ENCODE measurements at places on chromosomes 12 and 14.

GRCh38 chr12:109449845-109450532 is 27.1 kb downstream of the KCTD10 start:
- no peak for DNase-seq

- DNase-seq: peak; percentile 64
Observed at GRCh38 chr14:58238252-58239243, 6.1 kb upstream of the PSMA3 start.

DNA sequence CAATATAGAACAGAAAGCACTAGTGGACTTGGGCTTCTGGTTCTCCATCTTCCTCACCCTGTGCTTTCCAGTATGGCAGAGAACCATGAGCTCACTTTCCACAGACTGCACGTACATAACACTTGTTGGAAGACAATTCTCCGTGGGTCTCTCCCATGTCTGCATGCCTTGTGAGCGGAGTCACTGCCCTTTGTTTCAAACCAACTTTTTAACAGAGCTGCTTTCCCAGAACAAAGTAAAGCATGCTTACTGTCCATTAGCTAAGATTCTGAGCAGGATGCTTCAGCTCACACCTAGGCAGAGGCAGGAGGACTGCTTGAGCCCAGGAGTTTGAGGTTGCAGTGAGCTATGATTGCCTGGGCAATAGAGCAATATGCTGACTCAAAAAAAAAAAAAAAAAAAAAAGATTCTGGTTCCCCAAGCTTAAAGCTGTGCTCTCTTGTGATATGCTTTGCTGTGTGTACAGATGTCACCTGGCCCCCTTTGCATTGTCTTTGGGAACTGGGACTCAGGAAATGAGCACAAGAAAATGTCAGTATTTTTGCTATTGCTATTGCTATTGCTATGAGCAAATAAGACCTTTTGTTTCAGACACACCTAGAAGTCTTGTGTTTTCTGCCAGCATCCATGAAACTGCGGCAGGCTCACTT is 54.6 kb upstream of the PTGR2 start:
- no peak for DNase-seq

DNA sequence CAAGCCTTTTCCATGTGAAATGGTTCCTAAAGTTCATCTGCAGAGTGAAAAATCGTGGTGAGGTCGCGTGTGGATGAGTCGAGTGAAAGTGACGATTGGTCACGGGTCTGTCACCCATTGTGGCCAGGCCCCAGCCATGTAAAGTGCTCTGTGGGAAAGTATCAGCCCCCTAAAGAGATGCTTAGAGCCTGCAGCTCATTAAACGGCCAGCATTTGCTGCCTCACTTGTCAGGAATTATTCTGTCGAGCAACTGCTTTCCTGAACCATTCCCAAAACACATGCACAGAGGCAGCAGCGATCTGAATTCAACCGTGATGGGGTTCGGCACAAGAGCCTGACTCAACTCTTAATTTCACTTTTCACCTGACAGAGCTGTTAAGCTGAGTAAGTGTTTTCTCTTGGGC is 16.0 kb downstream of the DBX2 start:
- no peak for DNase-seq

DNA sequence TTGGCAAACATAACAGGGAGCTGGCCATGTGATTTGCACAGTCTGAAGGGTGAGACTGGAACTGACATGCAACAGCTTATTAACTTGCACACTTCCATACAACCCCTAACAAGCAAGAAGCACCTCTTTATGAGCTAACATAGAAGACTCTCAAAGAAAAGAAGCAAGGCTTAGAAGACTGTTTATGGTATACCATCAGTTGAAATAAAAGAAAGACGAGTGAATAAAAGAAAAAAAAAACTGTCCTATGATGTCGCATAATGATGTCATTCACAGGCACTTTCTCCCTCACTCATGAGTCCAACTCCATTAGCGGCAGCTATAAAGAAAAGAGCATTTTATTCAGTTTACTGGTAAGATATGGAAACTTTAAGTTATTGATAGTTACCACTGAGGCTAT is 3.3 kb upstream of the MDM1 start:
- DNase-seq: no peak

DNA sequence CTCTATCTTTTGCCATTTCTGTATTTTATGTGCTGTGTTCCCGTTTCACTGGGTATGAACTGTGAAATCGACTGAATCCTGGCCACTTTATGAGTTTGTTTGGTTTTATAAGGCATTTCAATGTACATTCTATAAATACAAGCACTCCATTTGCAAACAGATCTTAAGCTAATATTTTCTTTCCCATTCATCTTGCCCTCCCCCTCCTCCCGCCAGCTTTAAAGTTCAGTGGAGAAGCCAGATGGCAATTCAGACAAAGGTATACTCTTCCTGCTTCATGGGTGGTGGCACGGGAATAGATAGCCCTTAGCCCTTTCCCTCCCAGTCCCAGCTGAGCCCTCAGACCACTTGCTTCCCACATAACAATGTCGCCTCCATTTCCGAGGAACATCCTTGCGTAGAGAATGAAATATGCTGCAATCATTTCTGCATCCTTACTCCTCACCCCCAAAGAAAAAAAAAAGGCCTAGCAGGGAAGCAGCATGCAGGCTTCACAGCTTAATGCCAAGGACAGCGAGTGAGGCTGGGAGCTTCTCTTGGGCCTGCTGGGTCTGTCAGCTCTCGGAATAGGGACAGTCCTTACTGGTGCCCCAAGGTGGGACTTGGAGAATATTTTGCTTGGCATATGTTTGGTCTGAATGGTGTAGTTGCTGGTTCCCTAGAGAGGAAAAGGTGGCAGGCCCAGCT is 52.8 kb upstream of the SRSF5 start:
- DNase-seq: no peak

GRCh38 chr12:15116086-15116485 is 105.1 kb downstream of the RERG start:
- DNase-seq: peak; percentile 48

GRCh38 chr14:30708157-30708556 is 86.0 kb downstream of the SCFD1 start:
- no peak for DNase-seq

DNA sequence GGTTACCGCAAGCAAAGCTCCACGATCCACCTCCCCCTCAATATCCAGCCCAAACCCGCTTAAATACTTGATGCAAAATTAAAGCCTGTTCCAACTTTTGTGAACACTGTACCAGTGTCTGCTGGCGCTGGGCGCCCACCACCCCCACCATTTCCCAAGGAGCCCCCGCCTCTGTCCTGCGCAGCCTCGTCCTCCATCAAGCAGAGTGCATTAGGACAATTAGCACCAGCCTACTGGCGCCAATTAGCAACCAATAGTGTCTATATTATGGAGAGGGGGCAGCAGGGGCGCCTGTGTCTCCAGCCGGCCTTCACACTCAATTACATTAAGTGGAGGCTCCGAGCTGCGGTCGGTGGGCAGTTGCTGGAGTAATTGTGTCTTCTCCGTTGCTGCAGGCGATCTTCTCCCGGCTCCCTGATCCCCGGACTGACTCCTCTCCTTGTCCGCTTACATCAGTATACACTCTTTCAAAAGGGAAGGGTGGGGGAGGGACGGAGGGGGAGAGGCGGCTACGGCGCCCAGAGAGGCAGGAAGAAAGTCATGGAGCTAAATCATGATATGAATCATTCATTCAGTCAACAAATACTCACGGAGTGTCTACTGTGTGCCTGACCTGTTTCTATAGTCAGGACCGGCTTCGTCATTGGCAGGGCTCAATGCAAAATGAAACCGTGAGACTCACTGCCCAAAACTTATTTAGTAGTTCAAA is 707.3 kb downstream of the MED13L start:
- no peak for DNase-seq

DNA sequence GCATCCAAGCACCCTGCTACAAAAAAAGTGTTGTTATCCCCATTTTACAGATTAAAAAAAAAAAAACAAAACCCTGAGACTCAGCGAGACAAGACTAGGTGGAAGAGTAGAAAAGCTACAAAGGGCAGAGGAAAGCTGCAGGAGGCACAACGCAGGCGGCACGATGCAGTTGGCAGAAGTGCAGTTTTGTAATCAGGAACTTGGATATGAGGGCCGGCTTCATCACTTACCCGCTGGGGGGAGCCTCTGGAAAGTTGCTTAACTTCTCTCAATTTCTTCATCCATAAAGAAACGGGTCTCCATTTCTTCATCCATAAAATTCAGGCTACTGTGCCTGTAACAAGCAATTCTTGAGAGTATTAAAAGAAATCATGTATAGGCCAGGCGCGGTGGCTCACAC is 33.1 kb upstream of the CCDC60 start:
- no peak for DNase-seq

DNA sequence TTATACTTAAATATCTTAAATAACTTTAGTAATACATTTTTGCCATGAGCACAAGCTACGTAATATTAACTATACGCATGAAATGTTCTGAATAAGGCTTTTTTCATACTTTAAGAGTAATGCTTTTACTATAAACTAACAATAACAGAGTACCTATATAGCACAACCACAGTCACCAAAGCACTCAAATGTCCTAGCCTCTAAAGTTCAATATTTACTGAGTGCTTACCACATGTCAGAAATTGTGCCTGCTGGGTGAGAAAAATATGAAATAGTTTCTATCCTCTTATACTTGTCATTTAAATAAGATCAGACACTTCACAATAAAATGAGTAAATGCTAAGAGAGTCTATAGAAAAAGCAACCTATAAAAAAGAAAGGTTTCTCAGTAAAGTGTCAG is 83.1 kb downstream of the SH2B3 start:
- no peak for DNase-seq

DNA sequence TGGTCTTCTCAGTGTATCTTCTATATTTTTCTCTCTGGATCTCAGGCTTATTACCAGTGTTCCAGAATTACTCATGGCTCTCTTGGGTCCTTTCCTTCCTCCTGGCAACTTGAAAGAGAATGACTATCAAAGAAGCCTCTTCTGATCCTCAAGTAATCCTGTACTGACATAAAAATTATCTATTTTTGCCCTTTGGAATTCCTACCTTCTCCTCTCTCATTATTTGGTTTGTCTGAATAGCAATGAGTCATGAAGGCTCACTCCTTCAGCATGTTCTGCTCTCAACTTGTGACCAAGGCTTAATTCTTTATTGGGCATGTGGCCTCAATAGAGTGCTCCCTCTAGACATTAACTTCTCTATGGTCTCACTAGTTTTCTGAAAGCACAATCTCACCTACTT is 553.6 kb upstream of the ATP2B1 start:
- no peak for DNase-seq

GRCh38 chr14:64542836-64543201 is 2.3 kb downstream of the HSPA2 start:
- DNase-seq: no peak

- DNase-seq: no peak
Observed at GRCh38 chr12:24919346-24920001, 29.4 kb downstream of the BCAT1 start.

- no peak for DNase-seq
Observed at GRCh38 chr12:75888874-75889613, 142.5 kb downstream of the PHLDA1 start.

DNA sequence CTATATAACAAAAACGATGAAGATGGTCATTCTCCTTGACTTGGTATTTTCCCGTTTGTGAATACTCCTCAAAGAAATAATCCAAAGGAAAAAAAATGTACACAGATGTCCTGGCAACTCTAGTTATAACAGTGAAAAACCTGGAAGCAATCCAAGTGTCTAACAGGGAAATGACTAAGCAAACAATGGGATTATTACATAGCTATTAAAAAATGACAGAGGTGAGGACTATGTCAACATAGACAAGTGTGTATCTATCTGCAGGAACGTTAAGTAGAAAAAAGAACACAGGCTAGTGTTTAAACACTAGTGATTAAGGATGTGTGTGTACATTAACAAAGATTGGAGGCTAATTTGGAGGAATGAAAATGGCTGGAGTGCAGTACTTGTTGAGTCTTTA is 5.9 kb upstream of the APOLD1 start:
- no peak for DNase-seq

- DNase-seq: no peak
Observed at GRCh38 chr12:25123126-25123525, 71.8 kb downstream of the DNAI7 start.

GRCh38 chr12:131536766-131537165 is 174.1 kb upstream of the SFSWAP start:
- no peak for DNase-seq

- DNase-seq: no peak
Observed at GRCh38 chr12:75790219-75790618, 241.4 kb downstream of the PHLDA1 start.

- peak; percentile 63 for DNase-seq
Observed at GRCh38 chr12:122081697-122082221, 3.2 kb downstream of the MLXIP start.

- no peak for DNase-seq
Observed at GRCh38 chr12:40104461-40105264, 1.2 kb downstream of the SLC2A13 start.

- peak; percentile 73 for DNase-seq
Observed at GRCh38 chr14:61321385-61322010, at the start of gene PRKCH. Gene PRKCH, plus strand, starts transcription at chr14:61321579. Its CDS starts 523 bp downstream, at chr14:61322102.

DNA sequence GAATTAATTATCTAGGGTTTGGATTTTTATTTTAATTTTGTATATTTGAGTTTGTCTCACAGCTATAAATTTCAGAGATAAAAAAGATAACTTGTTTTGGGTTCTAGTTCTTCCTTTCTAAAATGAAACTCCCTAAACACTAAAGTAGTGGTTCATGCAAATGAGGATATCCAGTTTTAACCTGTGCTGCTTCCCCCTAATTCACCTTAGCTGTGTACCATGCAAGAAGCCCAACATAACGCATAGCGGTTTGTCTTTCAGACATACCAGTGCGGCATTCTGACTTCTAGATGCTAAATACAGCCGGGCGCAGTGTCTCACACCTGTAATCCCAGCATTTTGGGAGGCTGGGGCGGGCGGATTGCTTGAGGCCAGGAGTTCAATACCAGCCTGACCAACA is 288.6 kb upstream of the NPAS3 start:
- DNase-seq: no peak

- no peak for DNase-seq
Observed at GRCh38 chr14:55297611-55298499, 26.6 kb downstream of the FBXO34 start.

DNA sequence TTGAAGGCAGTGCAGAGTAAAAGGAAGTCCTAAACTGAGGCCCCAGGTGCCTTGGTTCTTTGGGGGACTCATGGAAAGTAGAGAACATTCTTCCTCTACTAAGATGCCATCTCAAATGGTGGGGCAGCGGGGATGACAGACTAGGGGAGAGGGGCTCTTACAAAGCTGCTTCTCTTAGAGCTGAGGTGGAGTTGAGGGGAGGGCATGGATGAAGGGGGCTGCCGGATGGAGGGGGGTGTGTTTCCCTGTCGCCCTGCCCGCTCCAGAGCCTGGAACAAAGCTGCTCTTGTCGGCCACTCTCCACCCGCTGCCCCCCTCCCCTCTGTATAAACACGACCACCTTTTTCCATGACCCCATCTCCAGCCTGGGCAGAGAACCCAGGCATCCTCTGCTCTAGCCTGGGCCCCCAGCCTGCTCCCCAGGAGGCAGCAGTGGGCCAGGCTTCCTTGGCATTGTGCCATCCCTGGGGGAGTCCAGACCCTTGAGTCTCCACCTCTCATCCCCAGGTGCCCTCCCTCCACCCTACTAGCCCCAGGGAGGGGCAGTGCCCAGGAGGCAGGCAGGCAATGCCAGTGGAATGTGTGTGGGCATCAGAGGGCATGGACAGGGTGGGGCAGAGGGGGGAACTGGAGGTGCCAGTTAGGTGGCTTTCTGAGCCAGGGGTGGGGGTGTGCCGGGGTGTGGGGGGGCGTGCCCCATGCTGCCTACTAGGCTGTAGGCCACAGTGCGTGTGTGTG is 1.7 kb downstream of the RARG start:
- peak; percentile 64 for DNase-seq

Data from right hindlimb (tissue), 1 donor.